ENCODE measurements at places on chromosomes 16 and 17. TPM values are rescaled to one million over a fixed set of nuclear protein-coding genes. Genes with fewer than 3 reads are reported as not detected.

CD79B gene
- 0.23 TPM for polyA plus RNA-seq

SNX20 gene
- polyA plus RNA-seq, result not detected

MYOCD gene
- polyA plus RNA-seq, result 70.8 TPM

PIRT gene
- polyA plus RNA-seq, result not detected

MYH13 gene
- not detected for polyA plus RNA-seq

All from cardiac muscle cell (in vitro differentiated cells and primary cell).